H9 (cell line): ENCODE measurements at places on chromosomes 13 and 19. TPM values are rescaled to one million over a fixed set of nuclear protein-coding genes. Genes with fewer than 3 reads are reported as not detected.
A peak's percentile ranks its signal among the peaks of the same experiment; 100 is the strongest.

GRCh38 chr19:34960103-34960805 is 3.8 kb downstream of the ZNF792 start:
- peaks cover 56% of the 10 kb centered on the region for H3K36me3 ChIP-seq
- no peak overlapping the region for H3K4me3 ChIP-seq
- H3K27me3 ChIP-seq: no peaks in the 10 kb centered on the region
- DNase-seq: no peak
- no peak overlapping the region for H3K27ac ChIP-seq
- H3K4me1 ChIP-seq: peaks cover 6% of the 10 kb centered on the region; the same call in 1 of the 2 replicates

DNA sequence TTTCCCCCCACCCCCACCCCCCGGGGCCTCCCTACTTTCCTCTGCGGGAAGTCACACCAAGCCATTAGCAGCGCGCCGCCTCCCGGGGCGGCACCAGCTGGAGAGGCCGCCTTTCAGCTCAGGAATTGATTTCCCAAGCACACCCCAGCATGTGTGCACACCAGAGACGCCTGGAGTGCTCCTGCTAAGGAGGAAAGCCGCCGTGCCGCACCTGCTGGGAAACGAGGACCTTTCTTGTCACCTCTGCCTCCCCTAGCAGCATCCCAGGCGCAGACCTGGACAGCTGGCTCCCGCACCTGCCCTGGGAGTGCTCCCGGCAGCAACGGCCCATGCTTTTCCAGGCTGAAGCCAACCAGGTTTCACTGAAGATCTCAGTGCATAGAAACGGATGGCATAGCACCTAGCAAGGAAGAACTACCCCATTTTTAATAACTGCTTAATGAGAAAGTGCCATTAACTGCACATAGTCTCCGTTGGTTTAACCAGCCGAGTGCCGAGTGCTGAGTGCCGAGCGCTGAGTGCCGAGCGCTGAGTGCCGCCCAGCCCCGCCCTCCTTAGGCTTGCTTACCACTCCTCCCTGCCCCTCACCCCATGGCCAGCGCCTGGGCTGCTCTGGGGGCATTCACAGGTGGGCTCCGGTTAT is 165.0 kb downstream of the USP12 start:
- H3K4me1 ChIP-seq: no peaks in the 10 kb centered on the region
- no peaks in the 10 kb centered on the region for H3K36me3 ChIP-seq
- peak overlapping the region; percentile 54 for H3K4me3 ChIP-seq
- DNase-seq: peak; percentile 59
- no peak overlapping the region for H3K27ac ChIP-seq

DNA sequence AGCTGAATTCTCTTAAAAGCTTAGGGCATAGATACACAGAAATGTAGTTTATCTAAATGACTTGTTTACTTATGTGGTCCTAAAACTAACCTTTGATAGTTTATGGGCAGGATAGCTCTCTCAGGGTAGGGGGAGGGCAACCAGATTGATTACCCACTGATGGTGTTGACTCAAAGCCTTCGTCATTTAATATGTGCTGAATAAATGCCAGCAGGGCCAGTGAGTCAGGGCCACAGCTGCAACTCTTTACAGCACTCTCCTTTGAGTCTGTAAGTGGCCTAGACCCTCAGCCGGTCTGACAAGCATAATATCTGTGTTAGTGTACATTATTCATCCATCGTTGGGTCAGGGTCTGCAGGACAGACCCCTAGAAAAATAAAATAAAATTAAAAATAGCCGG is 128.5 kb downstream of the ZNF675 start:
- H3K27me3 ChIP-seq: no peaks in the 10 kb centered on the region
- no peaks in the 10 kb centered on the region for H3K4me1 ChIP-seq
- no peak overlapping the region for H3K27ac ChIP-seq
- H3K36me3 ChIP-seq: peaks cover 7% of the 10 kb centered on the region
- no peak for DNase-seq

DNA sequence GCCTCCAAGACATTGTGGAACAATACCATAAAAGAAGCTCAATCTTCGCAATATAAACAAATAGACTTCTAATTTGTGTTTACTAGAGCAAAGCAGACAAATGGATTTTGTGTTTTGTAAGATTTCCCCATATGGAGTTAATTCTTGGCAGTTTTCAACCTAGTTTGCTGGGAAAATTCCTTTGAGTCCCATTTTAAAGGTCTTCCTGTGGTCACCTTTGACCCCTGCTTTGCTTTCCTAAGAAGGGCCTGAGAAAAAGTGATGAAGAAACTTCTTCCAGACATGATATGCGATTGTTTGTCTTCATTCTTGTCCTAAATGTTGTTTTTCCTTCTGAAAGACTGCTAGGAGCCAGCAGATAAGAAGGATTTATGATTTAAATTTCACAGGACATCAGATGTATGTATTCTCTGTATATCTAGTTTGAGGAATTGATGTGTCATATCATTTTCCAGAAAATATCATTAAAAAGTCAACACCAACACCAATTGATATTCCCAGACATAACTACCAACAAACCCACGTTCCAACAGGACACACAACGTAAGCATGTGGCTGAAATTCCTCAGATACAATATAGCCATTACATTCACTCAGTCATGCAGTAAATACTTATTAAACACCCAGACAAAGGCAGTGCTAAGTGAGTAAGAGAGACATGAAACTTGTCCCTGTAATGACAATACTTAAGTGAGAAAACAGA is 276.4 kb downstream of the LHFPL6 start:
- no peak for DNase-seq
- no peak overlapping the region for H3K4me3 ChIP-seq
- H3K36me3 ChIP-seq: peaks cover 7% of the 10 kb centered on the region
- no peak overlapping the region for H3K27ac ChIP-seq
- H3K4me1 ChIP-seq: peaks cover 12% of the 10 kb centered on the region; the same call in 1 of the 2 replicates

GRCh38 chr13:78410847-78411246 is 192.5 kb downstream of the POU4F1 start:
- H3K27me3 ChIP-seq: no peaks in the 10 kb centered on the region
- no peaks in the 10 kb centered on the region for H3K4me1 ChIP-seq
- no peak for DNase-seq
- H3K36me3 ChIP-seq: no peaks in the 10 kb centered on the region
- H3K4me3 ChIP-seq: no peak overlapping the region

DNA sequence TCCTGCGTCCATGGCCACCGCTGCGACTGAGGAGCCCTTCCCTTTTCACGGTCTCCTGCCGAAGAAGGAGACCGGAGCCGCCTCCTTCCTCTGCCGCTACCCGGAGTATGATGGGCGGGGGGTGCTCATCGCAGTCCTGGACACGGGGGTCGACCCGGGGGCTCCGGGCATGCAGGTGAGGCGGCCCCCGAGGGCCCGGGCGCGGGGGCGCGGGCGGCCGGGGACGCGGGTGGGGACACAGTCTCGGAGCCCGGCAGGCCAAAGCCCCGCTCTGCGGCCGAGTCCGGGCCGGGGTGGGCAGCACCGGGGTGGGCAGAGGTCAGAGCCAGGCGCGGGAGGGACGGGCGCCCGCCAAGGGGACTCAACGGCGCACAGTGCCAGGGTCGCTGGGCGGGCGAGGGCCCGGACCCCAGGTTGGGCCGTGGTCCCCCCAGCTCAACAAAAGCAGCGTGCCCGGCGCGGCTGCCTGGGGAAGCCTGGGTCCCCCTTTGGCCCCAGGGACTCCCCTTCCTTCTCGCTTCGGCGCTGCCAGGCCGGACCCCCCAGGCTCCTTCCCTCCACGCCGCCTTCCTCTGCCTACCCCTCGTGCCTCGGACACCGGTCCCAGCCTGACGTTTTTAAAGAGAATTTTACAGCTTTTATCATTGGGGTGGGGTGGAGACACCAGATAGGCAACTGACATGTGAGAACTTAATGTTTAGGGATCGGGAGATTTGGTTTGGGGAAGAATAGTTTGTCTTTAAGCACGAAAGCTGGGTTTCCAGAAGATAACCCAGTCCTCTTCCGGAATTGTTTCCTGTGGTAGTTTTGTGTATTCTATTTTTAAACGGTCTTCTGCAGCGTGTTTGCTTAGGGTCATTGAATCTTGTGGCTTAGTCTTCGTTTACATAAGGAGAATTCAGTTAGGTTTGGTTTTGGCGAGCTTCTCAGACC is 509 bp downstream of the TPP2 start:
- H3K27ac ChIP-seq: no peak overlapping the region
- peaks cover 5% of the 10 kb centered on the region for H3K36me3 ChIP-seq
- H3K4me1 ChIP-seq: no peaks in the 10 kb centered on the region; the same call in 1 of the 2 replicates
- DNase-seq: no peak
- H3K27me3 ChIP-seq: no peaks in the 10 kb centered on the region
- peak overlapping the region; percentile 94 for H3K4me3 ChIP-seq

Gene ZNF730
- 19.7 and 21.4 TPM in 2 replicates for total RNA-seq

DNA sequence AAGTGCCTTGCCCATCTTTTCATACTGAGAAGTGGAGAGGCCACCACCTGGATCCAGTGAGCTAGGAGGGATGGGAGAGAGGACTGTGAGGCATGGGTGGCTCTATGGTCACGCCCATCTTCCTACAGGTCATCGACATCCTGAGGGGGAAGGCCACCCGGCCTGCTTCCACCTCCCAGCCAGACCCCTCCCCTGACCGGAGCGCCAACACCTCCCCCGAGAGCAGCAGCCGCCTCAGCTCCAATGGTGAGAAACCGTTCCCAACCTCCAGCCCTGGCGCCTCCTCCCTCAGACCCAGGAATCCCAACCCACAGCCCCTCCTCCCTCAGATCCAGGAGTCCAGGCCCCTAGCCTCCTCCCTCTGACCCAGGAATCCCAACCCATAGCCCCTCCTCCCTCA is 10.1 kb downstream of the BCL3 start:
- H3K27ac ChIP-seq: no peak overlapping the region
- H3K27me3 ChIP-seq: peaks cover 28% of the 10 kb centered on the region
- H3K4me3 ChIP-seq: peak overlapping the region; percentile 90
- no peaks in the 10 kb centered on the region for H3K4me1 ChIP-seq
- no peaks in the 10 kb centered on the region; the same call in 2 of the 3 replicates for H3K36me3 ChIP-seq

DNA sequence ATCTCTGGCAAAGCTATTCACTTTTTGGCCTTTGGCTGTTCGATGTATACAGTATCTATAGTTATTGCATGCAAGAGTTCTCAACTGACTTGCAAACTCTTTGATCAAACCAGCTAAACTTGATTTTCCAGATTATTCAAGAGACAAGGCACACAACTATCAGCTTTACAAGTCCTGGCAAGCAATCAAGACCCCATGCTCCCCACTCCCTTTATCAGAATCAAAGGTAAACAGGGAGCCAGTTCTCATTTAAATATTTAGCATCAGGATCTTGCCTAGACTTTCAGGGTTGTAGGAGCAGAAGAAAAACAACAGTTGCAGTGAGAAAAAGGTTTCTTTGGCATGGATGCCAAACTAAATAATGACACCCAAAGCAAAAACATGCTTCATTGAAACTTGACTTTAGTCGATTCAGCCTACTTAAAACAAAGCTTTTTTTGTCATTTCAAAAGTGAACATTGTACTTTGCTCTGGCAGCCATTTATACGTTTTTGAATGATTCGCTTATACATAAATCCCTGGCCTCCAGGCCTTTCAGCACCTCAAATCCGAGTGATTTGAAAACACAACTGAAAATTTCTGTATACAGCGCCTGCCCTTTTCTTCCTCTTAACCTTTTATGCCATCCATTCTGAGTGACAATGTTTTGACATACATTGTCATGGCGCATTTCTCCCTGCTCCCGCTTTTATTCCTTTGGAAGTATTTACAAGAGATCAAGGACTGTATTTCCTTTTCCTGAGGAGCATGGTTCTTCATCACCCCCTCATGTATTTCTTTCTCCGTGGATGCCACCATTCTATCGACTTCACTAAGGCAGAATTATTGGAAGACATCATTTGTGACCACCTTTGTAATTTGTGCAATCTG is 340.8 kb downstream of the KLF5 start:
- no peak overlapping the region for H3K4me3 ChIP-seq
- no peak for DNase-seq
- H3K27me3 ChIP-seq: no peaks in the 10 kb centered on the region
- no peaks in the 10 kb centered on the region for H3K4me1 ChIP-seq
- no peaks in the 10 kb centered on the region for H3K36me3 ChIP-seq
- no peak overlapping the region for H3K27ac ChIP-seq

GRCh38 chr19:13850910-13851733 is 25.8 kb upstream of the NANOS3 start:
- H3K4me3 ChIP-seq: peak overlapping the region; percentile 71
- DNase-seq: peak; percentile 81
- no peaks in the 10 kb centered on the region; the same call in 1 of the 3 replicates for H3K36me3 ChIP-seq
- no peak overlapping the region for H3K27ac ChIP-seq

GRCh38 chr13:76828316-76828741 is 57.9 kb downstream of the KCTD12 start:
- H3K27ac ChIP-seq: no peak overlapping the region
- no peak overlapping the region for H3K4me3 ChIP-seq
- DNase-seq: no peak
- no peaks in the 10 kb centered on the region for H3K4me1 ChIP-seq

DNA sequence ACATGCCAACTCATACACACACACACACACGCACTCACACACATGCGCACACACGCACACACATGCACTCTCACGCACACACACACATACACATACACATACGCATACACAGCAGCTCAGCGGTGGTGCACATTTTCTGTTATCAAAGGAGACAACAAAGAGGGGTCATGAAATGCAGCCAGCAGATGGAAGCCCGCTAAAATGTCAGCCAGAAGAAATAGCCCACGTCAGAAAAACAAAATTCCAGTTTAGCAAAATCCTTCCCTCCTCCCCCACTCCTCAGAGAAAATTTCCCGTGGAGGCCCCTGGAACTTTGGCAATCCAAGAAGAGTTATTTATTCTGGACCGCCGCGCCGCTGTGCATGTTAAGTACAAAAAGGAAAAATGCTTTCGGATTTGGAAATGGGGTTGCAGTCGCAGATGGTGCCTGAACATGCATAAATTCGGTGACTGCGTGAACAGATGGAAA is 114.6 kb upstream of the VSTM2B start:
- H3K27ac ChIP-seq: no peak overlapping the region
- H3K36me3 ChIP-seq: no peaks in the 10 kb centered on the region
- no peak for DNase-seq
- H3K4me3 ChIP-seq: no peak overlapping the region

GRCh38 chr13:31236211-31236786 is 36.5 kb downstream of the B3GLCT start:
- no peak for DNase-seq
- no peak overlapping the region for H3K4me3 ChIP-seq
- H3K27ac ChIP-seq: no peak overlapping the region
- no peaks in the 10 kb centered on the region for H3K27me3 ChIP-seq
- no peaks in the 10 kb centered on the region for H3K36me3 ChIP-seq
- no peaks in the 10 kb centered on the region for H3K4me1 ChIP-seq

- DNase-seq: no peak
- no peak overlapping the region for H3K4me3 ChIP-seq
- H3K27me3 ChIP-seq: no peaks in the 10 kb centered on the region
- H3K27ac ChIP-seq: no peak overlapping the region
Observed at GRCh38 chr13:52673465-52673864, 20.8 kb downstream of the SUGT1 start.

GRCh38 chr19:17289489-17289888 is 7.8 kb downstream of the ANKLE1 start:
- H3K27me3 ChIP-seq: no peaks in the 10 kb centered on the region
- peaks cover 9% of the 10 kb centered on the region for H3K36me3 ChIP-seq
- H3K27ac ChIP-seq: no peak overlapping the region
- peak; percentile 91 for DNase-seq

Gene ZNF534
- not detected in 2 replicates for total RNA-seq

- H3K36me3 ChIP-seq: peaks cover 27% of the 10 kb centered on the region
- no peak overlapping the region for H3K27ac ChIP-seq
- H3K4me3 ChIP-seq: no peak overlapping the region
Observed at GRCh38 chr13:51697855-51698254, 106.1 kb downstream of the DHRS12 start.

Gene NKPD1
- 0.17 and 0.46 TPM in 2 replicates for total RNA-seq

Gene ASPDH
- not detected in 2 replicates for total RNA-seq
